Fibroblast of skin of left biceps (primary cell): ENCODE measurements at places on chromosomes 4 and X.

- DNase-seq = no peak
Measured at GRCh38 chr4:41050880-41051775, 163.2 kb downstream of the APBB2 start.

DNA sequence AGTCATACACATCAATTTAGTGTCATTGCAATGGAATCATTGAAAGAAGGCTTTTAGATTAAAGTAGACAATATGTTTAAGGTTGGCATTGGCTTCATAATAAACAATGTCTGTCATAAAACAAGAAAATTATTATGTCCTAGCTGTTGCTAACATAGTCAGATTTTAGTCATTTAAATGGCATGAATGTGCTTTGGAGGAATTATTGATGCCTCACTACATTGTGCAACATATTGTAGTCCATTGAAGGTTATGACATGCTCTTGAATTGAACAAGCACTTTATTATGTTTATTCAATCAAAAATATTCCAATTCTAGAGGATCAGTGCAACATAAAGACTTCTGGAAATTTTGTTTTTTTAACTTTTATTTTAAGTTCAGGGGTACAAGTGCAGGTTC, 489.8 kb upstream of the AMOT start:
- DNase-seq = no peak

DNA sequence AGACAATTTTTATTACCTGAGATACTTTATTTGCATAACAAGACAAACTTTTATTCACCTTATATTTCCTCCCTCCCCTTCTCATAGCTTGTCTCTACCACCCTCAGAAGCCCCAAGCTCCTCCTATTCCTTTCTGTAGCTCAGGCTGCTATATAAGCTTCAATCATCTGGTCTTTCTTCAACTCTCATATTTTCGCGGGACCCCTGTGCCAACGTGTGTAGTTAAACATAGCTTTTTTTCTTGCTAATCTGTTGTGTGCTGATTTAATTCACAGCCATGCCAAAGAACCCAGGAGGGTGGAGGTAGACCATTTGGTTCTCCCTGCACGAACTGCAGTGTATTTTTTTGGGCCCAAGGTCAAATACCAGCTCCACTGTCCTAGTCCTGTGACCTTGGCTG, 21.1 kb upstream of the CD38 start:
- no peak for DNase-seq

GRCh38 chrX:11050013-11050412, 61.1 kb upstream of the HCCS start:
- DNase-seq = no peak

DNA sequence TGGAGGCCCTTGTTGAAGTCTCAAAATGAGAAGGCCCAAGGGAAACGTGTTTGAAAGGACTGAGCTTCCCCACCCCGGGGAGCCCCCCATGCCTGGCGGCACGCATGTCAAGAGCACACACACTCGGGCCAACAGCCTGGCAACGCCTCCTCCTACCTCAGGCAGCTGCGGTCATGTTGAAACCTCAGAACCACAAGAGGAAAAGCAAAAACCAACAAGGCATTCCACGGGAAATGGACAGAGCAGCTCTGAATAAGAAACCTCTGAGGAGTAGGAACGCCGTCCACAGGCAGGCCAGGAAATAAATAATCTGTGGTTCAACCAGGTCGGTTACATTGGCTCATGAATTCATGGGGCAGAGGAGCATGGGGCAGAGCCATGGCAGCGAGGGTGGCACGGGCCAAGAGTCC, 95.7 kb upstream of the AFAP1 start:
- no peak for DNase-seq

- DNase-seq = no peak
Measured at GRCh38 chr4:56863441-56864139, 42.1 kb upstream of the SPINK2 start.

DNA sequence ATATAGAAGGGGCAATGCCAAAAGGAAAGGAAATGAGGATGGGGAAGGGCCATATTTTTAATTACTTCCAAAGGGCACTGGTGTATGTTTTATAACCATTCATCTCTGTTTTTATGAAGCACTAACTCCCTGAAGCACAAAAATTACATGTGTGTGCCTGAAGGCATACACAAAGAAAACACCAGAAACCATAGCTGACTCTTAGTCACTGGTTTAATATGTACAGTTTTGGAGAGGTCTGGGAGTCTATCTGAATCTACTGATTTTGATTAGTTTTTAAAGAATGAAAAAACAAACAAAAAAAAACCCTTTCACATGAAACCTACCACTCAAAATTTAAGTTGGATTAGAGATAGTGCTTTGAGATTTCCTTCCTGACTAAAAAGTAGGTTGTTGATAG, 438.7 kb downstream of the RPA4 start:
- no peak for DNase-seq

DNA sequence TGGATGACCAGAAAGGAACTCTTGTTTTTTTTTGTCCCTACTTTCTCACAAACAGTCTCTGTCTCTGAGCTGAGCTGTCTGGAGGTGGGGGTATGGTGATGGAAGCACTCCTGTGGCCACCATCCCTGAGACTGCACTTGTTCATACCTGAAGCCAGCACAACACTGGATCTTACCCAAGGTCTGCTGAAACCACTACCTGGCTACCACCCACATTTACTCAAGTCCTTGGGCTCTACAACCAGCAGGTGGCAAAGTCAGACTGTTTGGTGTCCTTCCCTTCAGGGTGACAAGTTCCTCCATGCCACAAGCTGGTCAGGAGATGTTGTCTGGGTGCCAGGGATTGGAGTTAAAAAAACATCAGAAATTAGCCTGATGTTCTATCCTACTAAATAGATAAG, 89.7 kb downstream of the NEXMIF start:
- DNase-seq = no peak

GRCh38 chr4:8729408-8730149, 137.0 kb downstream of the CPZ start:
- no peak for DNase-seq

DNA sequence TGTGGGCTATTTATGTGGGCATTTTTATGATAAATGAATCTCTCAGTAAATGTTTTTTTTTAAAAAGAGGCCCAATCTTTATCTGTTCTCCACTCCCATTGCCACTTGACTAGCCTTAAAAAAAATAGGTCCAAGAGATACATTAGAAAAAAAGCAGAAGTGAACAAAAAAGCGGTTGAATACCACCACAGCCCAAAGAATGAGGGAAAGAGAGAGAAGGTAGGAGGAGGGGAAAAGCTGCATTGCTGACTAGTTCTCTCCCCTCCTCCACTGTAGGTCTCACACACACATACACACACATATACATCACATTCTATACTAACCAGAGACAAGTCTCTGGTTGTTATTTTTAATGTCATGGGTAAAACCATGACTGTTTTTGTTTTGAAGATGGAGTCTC, 95.8 kb upstream of the IL13RA1 start:
- no peak for DNase-seq

- DNase-seq = no peak
Measured at GRCh38 chr4:78337244-78338020, 214.1 kb upstream of the ANXA3 start.

DNA sequence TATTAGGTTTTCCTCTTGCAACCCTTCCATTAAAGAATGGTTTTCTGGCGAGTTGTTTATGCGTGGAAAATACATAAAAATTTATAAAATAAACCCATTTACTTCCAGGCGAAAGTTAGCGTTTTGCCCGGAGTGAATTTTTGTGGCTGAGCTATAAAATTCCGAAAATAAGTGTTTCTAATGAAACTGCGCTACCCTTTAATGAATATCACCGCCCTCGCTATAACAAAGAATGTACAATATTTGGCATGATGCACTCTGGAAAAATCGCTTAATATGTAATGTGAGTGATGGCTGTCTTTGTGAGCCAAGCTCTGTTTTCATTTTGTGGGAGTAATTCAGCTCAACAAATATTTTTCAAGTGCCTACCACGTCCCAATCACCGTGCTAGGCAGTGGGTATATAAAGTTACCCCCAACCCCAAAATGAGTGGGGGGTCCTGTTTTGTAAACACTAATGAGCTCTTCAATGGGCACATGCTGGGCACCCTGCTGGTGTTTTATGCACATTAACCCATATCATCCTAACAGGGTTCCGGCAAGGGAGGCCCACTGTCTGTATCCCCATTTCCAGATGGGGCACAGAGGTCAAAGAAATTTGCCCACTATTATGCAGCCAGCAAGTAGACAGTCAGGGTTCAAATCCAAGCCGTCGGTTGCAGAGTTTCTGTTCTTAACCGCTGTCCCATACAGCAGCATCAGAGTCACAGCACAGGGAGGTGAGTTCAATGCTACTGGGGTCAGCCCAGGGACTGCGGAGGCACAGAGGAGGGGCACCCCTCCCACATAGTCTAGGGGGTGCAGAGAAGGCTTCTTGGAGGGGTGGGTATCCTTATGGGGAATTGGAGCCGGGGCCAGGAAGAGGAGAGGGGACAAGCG, 65.7 kb upstream of the STX18 start:
- no peak for DNase-seq

- DNase-seq = no peak
Measured at GRCh38 chrX:107747596-107748161, 27.9 kb downstream of the TSC22D3 start.

DNA sequence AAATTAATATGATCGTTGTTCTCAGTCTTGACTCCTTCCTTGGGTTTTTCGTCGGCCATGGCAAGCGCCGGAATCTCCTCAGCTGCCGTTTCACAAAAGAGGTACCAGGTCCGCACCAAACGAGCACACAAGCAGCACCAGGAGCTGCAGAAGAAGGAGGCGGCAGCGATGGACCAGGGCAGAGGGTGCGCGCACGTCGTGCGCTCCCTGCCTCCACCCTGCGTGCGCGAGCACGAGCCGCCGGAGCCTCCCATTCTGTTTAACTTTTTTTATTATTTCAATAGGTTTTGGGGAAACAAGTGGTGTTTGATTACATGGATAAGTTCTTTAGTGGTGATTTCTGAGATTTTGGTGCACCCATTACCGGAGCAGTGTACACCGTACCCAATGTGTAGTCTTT, 158.2 kb downstream of the PLS3 start:
- DNase-seq = no peak

DNA sequence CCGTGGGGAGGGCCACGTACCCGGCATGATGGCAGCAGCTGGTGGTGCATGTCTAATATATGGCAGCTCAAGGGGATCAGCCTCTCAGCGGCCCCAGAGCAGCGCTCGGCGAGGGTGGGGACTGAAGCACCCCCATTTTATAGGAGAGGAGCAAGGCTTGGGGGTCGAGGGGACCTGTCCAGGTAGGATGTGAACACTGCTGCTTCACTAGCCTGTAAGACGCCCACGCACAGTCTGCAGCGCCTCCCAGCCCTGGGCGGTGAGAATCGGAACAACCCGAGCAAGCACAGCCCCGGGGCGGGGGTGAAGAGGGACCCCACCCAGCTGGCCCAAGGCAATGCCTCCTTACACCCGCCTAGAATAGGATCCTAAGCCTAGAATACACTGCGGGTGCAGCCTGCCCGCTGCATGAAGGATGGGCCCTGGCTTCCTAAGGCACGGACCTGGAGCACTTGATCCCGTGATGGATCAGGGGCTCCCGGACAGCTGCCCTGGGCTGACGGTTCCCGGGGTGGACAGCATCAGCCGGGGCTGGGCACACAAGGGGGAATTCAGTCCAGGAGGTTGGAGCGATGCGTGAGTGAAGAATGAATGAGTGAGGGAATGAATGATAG, 17.6 kb downstream of the ADRA2C start:
- no peak for DNase-seq

DNA sequence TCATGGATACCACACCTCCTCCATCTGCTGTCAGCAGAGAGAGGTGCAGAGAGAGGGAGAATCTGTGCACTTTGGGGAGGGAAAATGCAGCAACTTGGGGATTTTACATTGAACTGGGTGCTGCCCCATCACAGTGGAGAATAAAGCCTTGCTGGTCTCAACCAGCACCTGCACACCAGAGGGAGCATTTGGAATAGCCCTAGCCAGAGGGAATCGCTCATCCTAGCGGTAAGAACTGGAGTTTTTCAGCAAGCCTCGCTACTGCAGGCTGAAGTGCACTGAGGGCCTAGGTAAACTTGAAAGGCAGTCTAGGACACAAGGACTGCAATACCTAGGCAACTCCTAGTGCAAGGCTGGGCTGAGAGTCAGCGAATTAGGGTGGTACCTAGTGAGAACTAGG, 148.7 kb downstream of the KDR start:
- DNase-seq = no peak

- no peak for DNase-seq
Measured at GRCh38 chr4:3250956-3251690, 2.2 kb downstream of the MSANTD1 start.

DNA sequence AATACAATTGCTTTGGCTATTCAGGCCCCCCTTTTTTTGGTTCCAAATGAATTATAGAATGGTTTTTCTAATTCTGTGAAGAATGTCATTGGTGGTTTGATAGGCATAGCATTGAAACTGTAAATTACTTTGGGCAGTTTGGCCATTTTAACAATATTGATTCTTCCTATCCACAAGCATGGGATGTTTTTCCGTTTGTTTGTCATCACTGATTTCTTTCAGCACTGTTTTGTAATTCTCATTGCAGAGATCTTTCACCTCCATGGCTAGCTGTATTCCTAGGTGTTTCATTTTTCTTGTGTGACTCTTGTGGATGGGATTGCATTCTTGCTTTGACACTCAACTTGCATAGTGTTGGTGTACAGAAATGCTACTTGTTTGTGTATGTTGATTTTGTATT, 33.0 kb downstream of the ADH6 start:
- DNase-seq = no peak

- DNase-seq = no peak
Measured at GRCh38 chr4:147725673-147726072, 6.2 kb upstream of the ARHGAP10 start.

GRCh38 chr4:149518471-149518870, 297.2 kb downstream of the IQCM start:
- no peak for DNase-seq

- DNase-seq = no peak
Measured at GRCh38 chrX:106903856-106904528, 851 bp upstream of the RIPPLY1 start.

DNA sequence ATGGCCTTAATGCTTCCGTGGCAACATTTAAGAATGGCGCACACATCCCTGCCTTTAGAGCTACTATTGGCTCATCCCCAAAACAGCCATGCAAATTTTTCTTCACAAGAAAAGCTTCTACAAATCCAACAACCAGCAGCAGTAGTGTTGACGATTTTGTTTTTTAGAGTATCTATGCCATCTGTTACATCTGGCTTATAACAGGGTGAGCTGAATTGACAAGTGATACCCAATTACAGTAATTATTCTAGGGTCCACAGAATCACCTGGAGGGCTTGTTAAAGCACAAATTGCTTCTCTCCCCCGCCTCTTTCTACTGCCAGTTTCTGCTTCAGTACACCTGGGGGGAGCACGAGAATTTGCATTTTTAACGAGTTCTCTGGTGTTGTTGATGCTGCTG, 34.1 kb downstream of the DCHS2 start:
- DNase-seq = no peak

DNA sequence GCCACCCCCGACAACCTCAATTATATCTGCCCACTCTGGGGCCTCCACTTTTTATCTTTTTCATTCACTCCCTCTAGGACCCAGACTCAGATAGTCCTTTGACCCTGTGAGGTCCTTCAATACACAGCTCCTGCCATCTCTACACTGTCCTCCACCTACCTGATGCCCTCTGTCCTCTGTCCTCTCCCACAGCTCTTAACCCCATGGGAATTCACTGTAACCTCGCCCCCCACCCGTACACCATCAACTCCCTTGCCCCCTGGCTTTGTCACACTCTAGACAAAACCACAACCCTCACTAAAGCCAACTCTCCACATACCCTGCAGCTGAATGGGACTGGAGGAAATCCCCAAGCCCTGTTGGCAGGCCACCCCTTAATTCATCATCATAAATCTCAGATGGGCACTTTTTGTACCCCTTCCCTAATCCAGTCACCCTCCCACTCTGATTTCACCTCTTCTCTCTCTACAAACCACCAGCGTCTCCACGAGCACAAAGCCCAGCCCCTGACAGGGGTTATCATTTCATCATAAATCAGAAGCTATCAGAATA, 52.3 kb upstream of the ENPP6 start:
- no peak for DNase-seq
